ENCODE measurements at places on chromosomes 1 and 21. TPM values are rescaled to one million over a fixed set of nuclear protein-coding genes. Genes with fewer than 3 reads are reported as not detected.

The TUT4 gene
- total RNA-seq: 159 TPM

The KIAA1614 gene
- total RNA-seq: 0.12 TPM

The IER5 gene
- 28.0 TPM for total RNA-seq

The TNFRSF18 gene
- 8.6 TPM for total RNA-seq

The ASH1L gene
- total RNA-seq: 105 TPM

The TMPRSS15 gene
- total RNA-seq: not detected

The TSACC gene
- not detected for total RNA-seq

The CYP4A11 gene
- not detected for total RNA-seq

The ADORA3 gene
- total RNA-seq: 0.41 TPM

The C1orf141 gene
- total RNA-seq: not detected

The METTL25B gene
- total RNA-seq: 35.7 TPM

GRCh38 chr1:208446271-208446691 is 202.1 kb upstream of the PLXNA2 start:
- H3K4me1 ChIP-seq: no peaks in the 10 kb centered on the region
- H3K36me3 ChIP-seq: no peaks in the 10 kb centered on the region
- H3K27me3 ChIP-seq: no peaks in the 10 kb centered on the region

- no peaks in the 10 kb centered on the region for H3K4me1 ChIP-seq
- DNase-seq: no peak
- H3K36me3 ChIP-seq: no peaks in the 10 kb centered on the region
- no peak overlapping the region for H3K27ac ChIP-seq
- H3K4me3 ChIP-seq: no peak overlapping the region
- no peaks in the 10 kb centered on the region for H3K27me3 ChIP-seq
Observed at GRCh38 chr1:63189677-63190076, 132.7 kb upstream of the FOXD3 start.

- DNase-seq: no peak
- no peaks in the 10 kb centered on the region for H3K4me1 ChIP-seq
- H3K27me3 ChIP-seq: no peaks in the 10 kb centered on the region
- no peak overlapping the region for H3K4me3 ChIP-seq
- H3K27ac ChIP-seq: no peak overlapping the region
- no peaks in the 10 kb centered on the region for H3K36me3 ChIP-seq
Observed at GRCh38 chr1:50591598-50591997, 168.4 kb upstream of the DMRTA2 start.

- no peaks in the 10 kb centered on the region for H3K27me3 ChIP-seq
- no peak overlapping the region for H3K27ac ChIP-seq
Observed at GRCh38 chr1:161162052-161162451, 2.8 kb downstream of the USP21 start.

DNA sequence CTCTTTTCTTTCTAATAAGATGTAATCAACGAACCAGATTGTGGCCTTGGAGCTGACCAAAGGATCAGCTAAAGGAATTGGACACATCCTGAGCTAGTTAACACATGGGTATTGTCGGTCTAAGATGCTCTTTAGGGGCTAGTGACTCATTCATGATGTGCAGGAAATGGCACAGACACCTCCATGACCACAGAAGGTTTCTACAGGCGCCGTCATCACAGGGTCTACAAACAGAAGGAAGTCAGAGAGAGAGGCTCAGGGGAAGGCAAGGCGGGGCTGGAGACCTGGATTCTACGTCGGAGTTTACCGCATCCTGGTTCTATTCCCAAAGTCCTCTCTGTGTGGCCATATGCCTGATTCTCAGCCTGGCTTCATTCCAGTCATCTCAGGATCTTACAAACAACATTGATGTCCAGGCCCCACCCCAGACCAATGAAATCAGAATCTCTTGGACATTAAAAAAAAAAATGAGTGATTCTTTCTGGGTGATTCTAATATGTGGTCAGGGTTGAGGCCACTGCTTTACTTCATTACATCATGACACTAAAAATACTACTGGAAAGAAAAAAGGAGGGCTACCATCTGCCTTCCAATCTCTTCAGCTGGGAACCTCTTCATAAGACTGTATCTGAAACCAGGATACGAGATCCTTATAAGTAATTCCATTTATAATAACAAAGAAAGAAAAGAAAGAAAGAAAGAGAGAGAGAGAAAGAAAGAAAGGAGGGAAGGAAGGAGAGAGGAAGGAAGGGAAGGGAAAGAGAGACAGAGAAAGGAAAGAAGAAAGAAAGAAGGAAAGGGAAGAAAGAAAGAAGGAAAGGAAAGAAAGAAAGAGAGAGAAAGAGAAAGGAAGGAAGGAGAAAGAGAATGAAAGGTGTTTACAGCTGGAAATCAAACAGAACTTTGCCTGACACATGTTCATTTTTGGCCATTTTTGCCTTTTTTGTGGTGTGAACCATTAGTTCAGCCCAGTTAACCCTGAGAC is 11.6 kb upstream of the KCNJ15 start:
- DNase-seq: peak; percentile 59
- H3K36me3 ChIP-seq: no peaks in the 10 kb centered on the region
- no peaks in the 10 kb centered on the region for H3K27me3 ChIP-seq

- H3K4me3 ChIP-seq: no peak overlapping the region
- H3K4me1 ChIP-seq: no peaks in the 10 kb centered on the region
- no peak overlapping the region for H3K27ac ChIP-seq
- no peak for DNase-seq
- H3K36me3 ChIP-seq: no peaks in the 10 kb centered on the region
Observed at GRCh38 chr1:230745071-230745470, 2.1 kb upstream of the CAPN9 start.

- no peak for DNase-seq
- peaks cover 100% of the 10 kb centered on the region for H3K4me1 ChIP-seq
- H3K4me3 ChIP-seq: no peak overlapping the region
- no peaks in the 10 kb centered on the region for H3K36me3 ChIP-seq
Observed at GRCh38 chr21:45080639-45081414, 6.4 kb downstream of the ADARB1 start.

GRCh38 chr1:25615563-25616094 is 962 bp upstream of the MAN1C1 start:
- DNase-seq: peak; percentile 29
- H3K27me3 ChIP-seq: no peaks in the 10 kb centered on the region
- peak overlapping the region; percentile 65 for H3K27ac ChIP-seq
- peaks cover 55% of the 10 kb centered on the region for H3K4me1 ChIP-seq
- H3K36me3 ChIP-seq: no peaks in the 10 kb centered on the region

GRCh38 chr1:92951141-92951582 is 10.1 kb downstream of the DIPK1A start:
- peaks cover 59% of the 10 kb centered on the region for H3K4me1 ChIP-seq
- H3K36me3 ChIP-seq: peaks cover 5% of the 10 kb centered on the region
- no peak overlapping the region for H3K4me3 ChIP-seq
- DNase-seq: peak; percentile 47
- H3K27me3 ChIP-seq: no peaks in the 10 kb centered on the region

GRCh38 chr1:110484801-110485200 is 33.9 kb downstream of the PROK1 start:
- no peak for DNase-seq
- H3K36me3 ChIP-seq: no peaks in the 10 kb centered on the region
- no peaks in the 10 kb centered on the region for H3K4me1 ChIP-seq

DNA sequence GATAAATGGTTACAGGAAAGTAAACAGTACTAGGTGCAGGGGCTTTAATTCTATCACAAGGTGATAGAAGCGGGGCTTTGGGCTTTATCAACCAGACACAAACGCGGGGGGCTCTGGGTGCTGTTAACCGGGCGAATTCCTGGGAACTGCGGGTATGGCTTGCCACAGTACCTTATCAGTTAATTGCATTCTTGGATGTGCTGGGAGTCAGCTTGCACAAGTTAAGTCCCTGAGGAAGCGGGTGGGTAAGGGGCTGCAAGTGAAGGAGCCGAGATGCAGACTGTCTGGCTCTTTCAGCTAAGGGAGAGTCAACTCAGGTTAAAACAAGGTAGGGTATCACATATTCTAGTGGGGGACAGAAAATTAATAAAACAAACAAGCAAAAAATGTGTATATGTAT is 661 bp downstream of the GBP4 start:
- peak overlapping the region; percentile 85 for H3K27ac ChIP-seq
- no peaks in the 10 kb centered on the region for H3K27me3 ChIP-seq
- H3K4me3 ChIP-seq: peak overlapping the region; percentile 80
- no peak for DNase-seq
- peaks cover 65% of the 10 kb centered on the region for H3K4me1 ChIP-seq

DNA sequence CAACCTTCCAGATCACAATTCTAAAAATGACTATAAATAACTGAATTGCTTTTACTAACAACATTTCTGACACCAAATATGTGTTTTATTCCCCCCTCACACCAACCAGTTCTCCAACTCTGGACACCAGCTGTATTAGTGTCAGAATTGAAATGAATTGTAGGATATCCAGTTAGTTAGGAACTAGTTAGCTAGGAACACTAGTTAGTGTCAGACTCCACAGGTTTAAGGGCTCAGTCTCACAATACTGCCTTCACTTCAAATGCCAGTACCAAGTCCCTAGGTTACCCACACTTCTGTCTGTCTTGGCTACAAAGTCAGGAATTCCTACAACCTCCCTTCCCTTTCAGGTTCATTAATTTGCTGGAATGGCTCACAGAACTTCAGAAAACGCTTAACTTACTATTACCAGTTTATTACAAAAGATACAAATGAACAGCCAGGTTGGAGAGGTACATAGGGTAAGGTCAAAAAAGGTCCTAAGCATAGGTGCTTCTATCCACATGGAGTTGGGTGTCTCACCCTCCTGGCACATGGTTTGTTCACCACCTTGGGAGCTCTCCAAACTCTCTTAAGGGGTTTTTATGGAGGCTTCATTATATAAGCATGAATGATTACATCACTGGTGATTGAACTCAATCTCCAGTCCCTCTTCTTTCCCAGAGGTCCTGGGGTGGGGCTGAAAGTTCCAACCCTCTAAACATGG is 4.2 kb downstream of the STXBP3 start:
- no peak overlapping the region for H3K4me3 ChIP-seq
- H3K36me3 ChIP-seq: peaks cover 13% of the 10 kb centered on the region
- H3K27me3 ChIP-seq: no peaks in the 10 kb centered on the region
- H3K27ac ChIP-seq: no peak overlapping the region
- no peak for DNase-seq
- peaks cover 41% of the 10 kb centered on the region for H3K4me1 ChIP-seq

GRCh38 chr1:30008998-30009657 is 714.3 kb downstream of the MATN1 start:
- H3K36me3 ChIP-seq: no peaks in the 10 kb centered on the region
- no peaks in the 10 kb centered on the region for H3K4me1 ChIP-seq
- H3K27ac ChIP-seq: no peak overlapping the region
- no peak overlapping the region for H3K4me3 ChIP-seq

DNA sequence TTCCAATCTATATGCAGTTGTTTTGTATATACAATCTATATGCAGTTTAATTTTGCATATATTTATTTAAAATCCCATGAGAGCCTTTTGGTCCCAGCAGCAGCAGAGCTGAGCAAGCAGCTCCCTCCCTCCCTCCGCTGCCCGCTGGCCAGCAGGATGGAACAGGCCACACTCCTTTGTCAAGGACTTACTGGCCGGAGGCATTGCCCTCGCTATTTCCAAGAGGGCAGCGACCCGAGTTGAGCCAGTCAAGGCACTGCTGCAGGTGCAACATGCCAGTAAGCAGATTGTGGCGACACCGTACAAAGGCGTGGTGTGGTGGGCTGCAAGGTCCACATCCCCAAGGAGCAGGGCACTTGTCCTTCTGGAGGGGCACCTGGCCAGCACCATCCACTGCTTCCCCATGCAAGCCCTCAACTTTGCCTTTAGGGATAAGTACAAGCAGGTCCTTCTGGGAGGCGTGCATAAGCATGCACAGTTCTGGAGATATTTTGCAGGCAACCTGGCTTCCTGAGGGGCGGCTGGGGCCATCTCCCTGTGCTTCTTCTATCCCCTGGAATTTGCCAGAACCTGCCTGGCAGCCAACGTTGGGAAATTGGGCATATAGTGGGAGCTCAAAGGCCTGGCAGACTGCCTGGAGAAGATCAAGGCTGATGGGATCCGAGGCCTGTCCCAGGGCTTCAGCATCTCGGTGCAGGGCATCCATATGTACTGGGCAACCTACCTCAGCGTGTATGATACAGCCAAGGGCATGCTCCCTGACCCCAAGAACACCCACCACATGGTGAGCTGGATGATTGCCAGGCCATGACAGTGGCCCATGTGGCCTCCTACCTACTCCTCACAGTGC is 92.2 kb downstream of the OSBPL9 start:
- no peaks in the 10 kb centered on the region for H3K36me3 ChIP-seq
- H3K4me1 ChIP-seq: no peaks in the 10 kb centered on the region
- no peaks in the 10 kb centered on the region for H3K27me3 ChIP-seq
- no peak overlapping the region for H3K4me3 ChIP-seq
- DNase-seq: no peak
